ENCODE measurements at places on chromosomes 13 and 19.

GRCh38 chr19:44658069-44658733 lies 13.1 kb upstream of the CEACAM19 start:
- no peaks in the 10 kb centered on the region for H3K4me1 ChIP-seq
- peaks cover 82% of the 10 kb centered on the region for H3K36me3 ChIP-seq
- H3K4me3 ChIP-seq: no peak overlapping the region
- no peak for DNase-seq
- H3K27ac ChIP-seq: no peak overlapping the region

DNA sequence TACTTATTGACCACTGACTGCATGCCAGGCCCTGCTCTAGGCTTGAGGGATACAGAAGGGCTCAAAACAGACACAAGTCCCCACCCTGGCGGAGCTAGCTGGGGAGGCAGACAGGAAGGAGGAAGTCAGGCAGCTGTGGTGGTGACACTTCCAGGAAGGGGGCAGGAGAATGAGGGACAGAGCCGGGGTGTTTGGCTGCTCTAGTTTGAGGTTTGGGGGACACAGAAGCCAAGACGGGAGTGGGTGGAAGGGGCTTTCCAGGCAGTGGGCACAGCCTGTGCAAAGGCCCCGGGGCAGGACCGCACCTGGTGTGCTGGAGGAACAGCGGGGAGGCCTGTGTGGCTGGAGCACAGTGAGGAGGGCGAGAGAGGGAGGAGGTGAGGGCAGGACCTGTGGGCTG lies 4.0 kb downstream of the MRPL54 start:
- no peak overlapping the region for H3K27ac ChIP-seq
- H3K4me1 ChIP-seq: peaks cover 10% of the 10 kb centered on the region
- peaks cover 5% of the 10 kb centered on the region for H3K27me3 ChIP-seq
- H3K4me3 ChIP-seq: no peak overlapping the region
- peaks cover 32% of the 10 kb centered on the region for H3K36me3 ChIP-seq

DNA sequence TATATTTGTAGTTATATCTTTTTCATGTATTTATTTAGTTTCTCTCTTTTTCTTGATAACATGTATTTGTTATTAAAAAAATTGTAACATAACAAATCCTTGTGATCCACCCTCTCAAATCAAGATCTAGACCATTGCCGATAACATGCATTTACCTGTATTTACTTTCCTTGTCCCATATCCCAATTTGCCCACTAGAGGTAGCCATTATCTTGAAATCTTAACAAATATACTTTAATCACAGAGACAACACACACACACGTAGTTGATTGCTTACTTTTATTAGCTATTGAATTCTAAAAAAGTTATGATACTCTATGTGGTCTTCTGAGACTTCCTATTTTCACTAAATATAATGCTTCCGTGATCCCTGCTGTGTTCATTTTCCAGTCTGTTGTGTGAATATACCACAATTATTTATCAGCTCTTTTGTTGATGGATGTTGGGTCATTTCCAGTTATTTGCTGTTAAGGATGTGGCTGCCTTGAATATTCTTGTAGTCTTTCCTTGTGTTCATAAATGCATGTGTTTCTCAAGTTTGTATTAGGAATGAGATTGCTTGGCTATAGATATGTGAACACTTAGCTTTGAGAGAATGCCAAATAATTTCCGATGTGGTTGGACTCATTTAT lies 31.3 kb upstream of the ZMYM2 start:
- H3K4me1 ChIP-seq: no peaks in the 10 kb centered on the region
- no peaks in the 10 kb centered on the region for H3K36me3 ChIP-seq
- DNase-seq: no peak
- H3K4me3 ChIP-seq: no peak overlapping the region

DNA sequence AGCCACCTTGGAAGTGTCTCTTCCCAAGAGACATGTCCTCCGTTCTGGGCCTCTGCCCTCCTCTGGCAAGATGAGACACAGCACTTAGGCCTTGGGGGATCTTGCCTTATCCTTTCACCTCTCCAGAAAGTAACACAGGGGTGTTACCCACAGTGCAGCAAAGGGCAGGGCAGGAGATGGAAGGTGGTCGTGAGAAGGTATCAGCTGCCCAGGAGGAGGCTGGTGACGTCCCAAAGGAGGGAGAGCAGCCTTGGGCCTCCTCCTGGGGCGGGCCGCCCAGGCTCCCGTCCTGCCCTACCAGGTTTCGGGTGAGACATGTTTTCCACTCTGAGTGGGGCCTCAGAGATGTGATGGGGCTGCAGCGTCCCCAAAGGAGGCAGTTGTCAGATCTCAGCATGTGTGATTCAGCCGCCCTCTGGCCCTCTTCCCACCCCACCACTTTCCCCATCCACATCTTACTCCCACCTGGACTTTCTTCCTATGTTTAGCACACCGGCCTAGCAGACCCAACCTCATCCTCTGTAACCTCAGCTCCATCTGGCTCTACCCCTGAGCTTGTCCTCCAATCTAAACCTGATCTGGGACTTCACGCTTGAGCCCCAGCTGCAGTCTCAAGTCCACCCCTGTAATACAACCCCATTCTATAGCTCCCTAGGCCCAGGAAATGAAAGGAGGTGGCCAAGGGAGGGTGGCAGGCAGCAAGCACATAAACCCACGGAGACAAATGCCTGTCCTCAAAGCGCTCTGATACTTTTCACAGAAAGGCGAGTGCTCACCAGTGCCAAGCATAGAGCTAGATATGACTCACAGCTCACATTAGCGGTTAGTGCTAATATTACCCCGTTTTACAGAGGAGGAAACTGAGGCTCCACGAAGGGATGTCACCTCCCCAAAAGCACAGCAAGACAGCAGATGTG lies 9.3 kb downstream of the POU2F2 start:
- no peaks in the 10 kb centered on the region for H3K36me3 ChIP-seq
- DNase-seq: no peak
- no peaks in the 10 kb centered on the region for H3K4me1 ChIP-seq
- no peaks in the 10 kb centered on the region for H3K27me3 ChIP-seq
- H3K27ac ChIP-seq: no peak overlapping the region

- no peaks in the 10 kb centered on the region for H3K4me1 ChIP-seq
- no peak overlapping the region for H3K4me3 ChIP-seq
- no peak overlapping the region for H3K27ac ChIP-seq
These were observed 6.5 kb downstream of the TMEM255B start for GRCh38 chr13:113765564-113765910.

DNA sequence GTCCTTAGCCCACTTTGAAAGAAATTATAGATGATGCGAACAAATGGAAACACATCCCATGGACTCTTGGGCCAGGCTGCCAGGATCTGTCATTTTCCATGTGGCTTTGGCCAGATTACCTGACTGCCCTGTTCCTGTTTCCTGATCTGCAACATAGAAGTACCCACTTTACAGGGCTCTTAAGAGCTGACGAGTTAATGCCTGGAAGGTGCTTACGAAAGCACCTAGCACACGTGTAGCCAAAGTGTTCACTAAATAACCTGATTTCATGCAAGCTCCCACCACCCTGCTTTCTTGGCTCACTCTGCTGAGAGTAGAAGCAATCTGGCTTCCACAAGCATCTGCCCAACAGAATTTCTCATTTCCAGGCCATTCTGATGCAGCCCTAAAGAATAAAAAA lies 575.2 kb downstream of the MYO16 start:
- peaks cover 20% of the 10 kb centered on the region for H3K4me1 ChIP-seq
- no peak overlapping the region for H3K27ac ChIP-seq
- H3K4me3 ChIP-seq: no peak overlapping the region
- no peaks in the 10 kb centered on the region for H3K36me3 ChIP-seq
- H3K27me3 ChIP-seq: no peaks in the 10 kb centered on the region
- no peak for DNase-seq

GRCh38 chr19:16601378-16602052 lies 26.5 kb downstream of the MED26 start:
- H3K27me3 ChIP-seq: no peaks in the 10 kb centered on the region
- no peak overlapping the region for H3K4me3 ChIP-seq
- H3K27ac ChIP-seq: no peak overlapping the region
- DNase-seq: no peak
- peaks cover 46% of the 10 kb centered on the region for H3K4me1 ChIP-seq
- H3K36me3 ChIP-seq: no peaks in the 10 kb centered on the region

DNA sequence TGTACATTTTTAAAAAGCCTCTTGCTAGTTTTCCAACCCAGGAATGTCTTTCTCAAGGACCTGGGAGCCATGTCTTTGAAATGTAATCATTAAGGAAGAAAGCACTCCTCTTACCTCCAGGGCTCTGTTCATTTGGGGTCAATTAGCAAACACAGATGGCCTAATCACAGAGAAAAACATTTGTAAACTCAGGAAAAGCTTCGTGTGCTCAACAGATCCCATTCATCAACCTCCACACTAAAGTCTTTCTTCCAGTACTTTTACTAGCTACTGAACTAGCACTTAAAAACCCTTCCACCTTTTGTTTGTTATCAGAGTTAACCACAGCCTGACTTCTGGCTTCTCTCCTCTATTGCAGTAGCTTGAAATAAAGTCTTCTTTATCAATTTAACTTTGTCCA lies 441.4 kb downstream of the PCDH20 start:
- no peaks in the 10 kb centered on the region for H3K4me1 ChIP-seq
- H3K27me3 ChIP-seq: no peaks in the 10 kb centered on the region
- H3K27ac ChIP-seq: no peak overlapping the region
- no peaks in the 10 kb centered on the region for H3K36me3 ChIP-seq
- no peak for DNase-seq
- no peak overlapping the region for H3K4me3 ChIP-seq

DNA sequence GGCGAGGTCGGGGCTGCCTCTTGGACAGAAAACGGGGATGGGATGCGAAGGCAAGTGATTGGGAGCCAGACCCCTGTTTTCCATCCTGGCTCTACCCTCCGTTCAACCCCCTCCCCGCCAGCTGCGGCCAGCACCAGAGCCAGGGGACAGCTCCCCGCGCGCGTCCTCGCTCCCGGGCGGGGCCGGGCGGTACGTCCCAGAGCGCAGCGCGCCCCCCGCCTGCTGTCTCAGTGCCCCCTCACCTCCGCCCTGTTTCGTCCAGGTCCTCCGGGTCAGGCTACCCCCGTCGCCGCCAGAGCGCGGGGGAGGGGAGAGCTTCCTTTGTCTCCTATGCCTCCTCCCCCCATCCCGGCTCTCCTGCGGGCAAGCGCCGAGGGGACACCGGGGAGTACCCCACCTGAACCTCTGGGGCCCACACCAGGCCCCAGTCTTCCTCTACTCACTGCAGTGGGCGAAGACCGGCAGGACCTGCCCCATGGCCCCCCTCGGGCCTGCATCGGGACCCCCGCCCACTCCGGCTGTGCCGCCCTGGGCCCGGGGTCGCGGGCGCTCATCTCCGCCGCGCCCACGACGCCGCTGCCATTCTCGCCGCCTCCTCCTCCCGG lies 396 bp downstream of the RTN2 start:
- H3K36me3 ChIP-seq: no peaks in the 10 kb centered on the region
- H3K4me3 ChIP-seq: peak overlapping the region; percentile 50
- peaks cover 48% of the 10 kb centered on the region for H3K27me3 ChIP-seq
- H3K27ac ChIP-seq: no peak overlapping the region
- DNase-seq: no peak
- H3K4me1 ChIP-seq: no peaks in the 10 kb centered on the region

DNA sequence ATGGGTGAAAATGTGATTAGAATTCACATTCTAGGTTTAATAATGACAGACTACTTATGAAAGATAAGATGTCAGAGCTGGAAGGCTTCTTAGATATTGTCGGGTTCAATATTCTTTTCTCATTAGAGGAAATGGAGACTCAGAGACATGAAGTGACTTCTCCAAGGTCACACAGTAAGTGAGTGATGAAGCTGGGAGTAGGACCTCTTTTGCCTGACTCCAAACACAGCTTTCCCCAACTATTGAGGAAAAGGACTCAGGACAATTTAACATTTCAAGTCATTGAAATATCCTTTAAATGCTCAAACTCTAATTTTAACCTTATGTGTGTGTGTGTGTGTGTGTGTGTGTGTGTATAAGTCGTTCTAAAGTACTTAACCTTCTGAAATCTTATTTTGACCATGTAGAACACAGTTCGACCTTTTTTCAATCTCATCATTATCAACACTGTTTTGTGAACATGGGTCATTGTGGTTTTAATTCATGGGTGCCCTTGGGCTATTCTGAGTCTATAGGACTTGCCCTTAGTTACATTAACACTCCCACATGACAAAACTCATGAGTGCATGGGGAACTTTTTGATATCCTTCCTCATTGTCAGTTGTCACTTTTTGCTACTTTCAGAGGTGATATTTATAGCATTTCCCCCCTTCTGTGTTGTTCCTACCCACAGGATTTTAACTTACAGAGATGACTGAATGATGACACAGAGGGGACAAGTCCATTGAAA lies 53.0 kb downstream of the LRCH1 start:
- H3K27ac ChIP-seq: peak overlapping the region; percentile 17
- no peak overlapping the region for H3K4me3 ChIP-seq
- H3K4me1 ChIP-seq: peaks cover 44% of the 10 kb centered on the region
- no peaks in the 10 kb centered on the region for H3K36me3 ChIP-seq
- H3K27me3 ChIP-seq: no peaks in the 10 kb centered on the region

DNA sequence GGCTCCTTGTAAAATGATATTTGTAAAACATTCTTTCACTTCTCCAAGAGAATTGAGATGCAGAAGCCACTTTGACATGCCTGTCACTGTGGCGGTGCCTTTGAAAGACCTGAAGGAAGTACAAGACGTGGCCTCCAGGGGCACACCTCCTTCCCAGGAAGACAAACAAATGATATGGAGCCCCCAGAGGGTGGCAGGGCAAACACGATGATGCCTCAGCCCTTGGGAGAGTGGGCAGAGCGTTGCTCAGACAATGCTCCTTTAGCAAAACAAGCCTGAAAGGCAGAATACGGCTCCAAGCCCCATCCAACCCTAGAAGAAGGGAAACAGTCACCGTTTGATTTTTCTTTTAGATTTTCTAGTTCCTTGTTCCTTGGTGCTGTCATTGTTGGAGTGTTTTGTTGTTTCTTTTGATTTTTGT lies 9.2 kb upstream of the ATP12A start:
- no peaks in the 10 kb centered on the region for H3K36me3 ChIP-seq
- no peaks in the 10 kb centered on the region for H3K27me3 ChIP-seq
- no peak overlapping the region for H3K4me3 ChIP-seq
- H3K27ac ChIP-seq: no peak overlapping the region
- no peak for DNase-seq

- no peaks in the 10 kb centered on the region for H3K27me3 ChIP-seq
- no peak for DNase-seq
- no peak overlapping the region for H3K27ac ChIP-seq
- no peak overlapping the region for H3K4me3 ChIP-seq
- H3K4me1 ChIP-seq: no peaks in the 10 kb centered on the region
- H3K36me3 ChIP-seq: peaks cover 49% of the 10 kb centered on the region
These were observed 11.1 kb upstream of the TDRD12 start for GRCh38 chr19:32708457-32708856.
